ENCODE measurements at places on chromosomes 4 and X. TPM values are rescaled to one million over a fixed set of nuclear protein-coding genes. Genes with fewer than 3 reads are reported as not detected.
A peak's percentile ranks its signal among the peaks of the same experiment; 100 is the strongest.

- no peak overlapping the region for H3K27ac ChIP-seq
- H3K4me3 ChIP-seq, result no peak overlapping the region
- no peaks in the 10 kb centered on the region for H3K27me3 ChIP-seq
- no peaks in the 10 kb centered on the region for H3K36me3 ChIP-seq
These were observed 22.0 kb downstream of the DNAAF6 start for GRCh38 chrX:107228486-107228819.

Gene CYSLTR1
- 7.2 TPM for total RNA-seq

DNA sequence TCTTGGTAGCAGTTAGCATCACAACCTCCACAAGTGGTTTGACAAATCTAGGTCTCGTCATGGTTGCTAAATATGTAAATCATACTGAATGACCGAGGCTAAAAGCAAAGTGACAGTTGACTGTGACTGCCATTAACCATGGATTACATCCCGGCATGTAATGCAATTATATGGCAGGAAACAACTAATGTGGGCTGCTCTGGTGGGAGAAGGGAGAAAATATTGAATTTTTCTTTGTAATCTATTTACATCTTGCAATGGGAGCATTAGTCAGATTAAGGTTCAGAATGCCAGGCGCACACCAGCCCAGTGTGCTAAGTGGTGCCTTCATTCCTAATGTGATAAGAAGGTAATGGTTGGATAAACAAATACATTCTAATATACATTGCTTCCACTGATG, 35.8 kb downstream of the UNC5C start:
- H3K36me3 ChIP-seq, result no peaks in the 10 kb centered on the region
- no peaks in the 10 kb centered on the region for H3K4me1 ChIP-seq
- H3K27me3 ChIP-seq, result no peaks in the 10 kb centered on the region
- no peak overlapping the region for H3K27ac ChIP-seq
- no peak for DNase-seq

Gene GPR78
- not detected for total RNA-seq

- no peaks in the 10 kb centered on the region for H3K4me1 ChIP-seq
- H3K27ac ChIP-seq, result no peak overlapping the region
- H3K4me3 ChIP-seq, result no peak overlapping the region
- no peak for DNase-seq
These were observed 78.3 kb upstream of the DUSP21 start for GRCh38 chrX:44765556-44765955.

- no peaks in the 10 kb centered on the region for H3K27me3 ChIP-seq
- H3K27ac ChIP-seq, result no peak overlapping the region
- DNase-seq, result no peak
- H3K4me1 ChIP-seq, result peaks cover 9% of the 10 kb centered on the region
- no peaks in the 10 kb centered on the region for H3K36me3 ChIP-seq
These were observed 202.9 kb downstream of the CFAP299 start for GRCh38 chr4:80538276-80538926.

DNA sequence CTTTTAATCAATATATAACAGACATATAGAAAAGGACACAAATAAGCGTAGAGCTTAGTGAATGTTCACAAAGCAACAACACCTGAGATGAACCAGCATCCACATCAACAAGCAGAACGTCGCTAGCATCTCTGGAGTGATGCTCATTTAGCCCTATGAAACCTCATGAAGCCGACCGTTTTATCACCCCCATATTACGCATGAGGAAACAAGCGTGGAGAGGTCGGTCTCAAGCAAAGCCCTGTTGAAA, 524 bp upstream of the RPS3A start:
- H3K4me1 ChIP-seq, result peaks cover 17% of the 10 kb centered on the region
- H3K27ac ChIP-seq, result peak overlapping the region; percentile 91
- H3K4me3 ChIP-seq, result peak overlapping the region; percentile 87
- H3K27me3 ChIP-seq, result no peaks in the 10 kb centered on the region
- DNase-seq, result no peak
- peaks cover 28% of the 10 kb centered on the region for H3K36me3 ChIP-seq

Gene FGFRL1
- total RNA-seq, result 14.3 TPM

- H3K27ac ChIP-seq, result no peak overlapping the region
- no peaks in the 10 kb centered on the region for H3K36me3 ChIP-seq
- H3K4me3 ChIP-seq, result no peak overlapping the region
- no peaks in the 10 kb centered on the region for H3K27me3 ChIP-seq
These were observed 299.9 kb upstream of the SFRP2 start for GRCh38 chr4:154088741-154089140.
